ENCODE measurements at places on chromosomes 12 and 14.
A peak's percentile ranks its signal among the peaks of the same experiment; 100 is the strongest.

DNA sequence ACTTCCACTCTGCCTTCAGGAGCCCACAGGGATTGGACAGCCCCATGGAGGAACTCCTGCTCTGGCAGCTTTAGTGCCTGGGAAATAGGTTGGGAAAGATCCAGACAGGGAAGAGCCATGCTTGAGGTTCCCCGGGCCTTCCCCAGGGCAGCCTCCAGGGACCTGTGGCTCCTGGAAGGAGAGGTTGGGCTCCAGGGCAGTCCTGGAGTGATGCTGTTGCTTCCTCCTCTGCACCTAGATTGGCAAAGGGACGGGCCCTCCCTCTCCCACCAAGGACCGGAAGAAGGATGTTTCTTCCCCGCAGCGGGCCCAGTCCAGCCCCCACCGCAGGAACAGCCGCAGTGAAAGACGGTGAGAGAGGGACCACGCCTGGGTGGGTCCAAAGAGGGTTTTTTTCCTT lies 16.5 kb downstream of the VASH1 start:
- DNase-seq = no peak

DNA sequence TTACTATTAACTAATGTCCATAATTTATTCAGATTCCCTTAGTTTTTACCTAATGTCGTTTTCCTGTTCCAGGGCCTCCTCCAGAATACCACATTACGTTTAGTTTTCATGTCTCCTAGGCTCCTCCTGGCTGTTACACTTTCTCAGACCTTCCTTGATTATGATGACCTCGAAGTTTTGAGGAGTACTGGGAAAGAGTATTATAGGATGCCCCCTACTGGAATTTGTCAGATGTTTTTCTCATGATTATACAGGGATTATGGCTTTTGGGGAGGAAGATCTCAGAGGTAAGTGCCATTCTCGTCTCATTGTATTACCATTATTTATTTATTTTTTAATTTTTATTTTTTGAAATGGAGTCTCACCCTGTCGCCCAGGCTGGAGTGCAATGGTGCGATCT lies 17.7 kb upstream of the C1S start:
- peak; percentile 35 for DNase-seq

GRCh38 chr14:95045106-95045701 lies 112.1 kb downstream of the DICER1 start:
- DNase-seq = peak; percentile 41

DNA sequence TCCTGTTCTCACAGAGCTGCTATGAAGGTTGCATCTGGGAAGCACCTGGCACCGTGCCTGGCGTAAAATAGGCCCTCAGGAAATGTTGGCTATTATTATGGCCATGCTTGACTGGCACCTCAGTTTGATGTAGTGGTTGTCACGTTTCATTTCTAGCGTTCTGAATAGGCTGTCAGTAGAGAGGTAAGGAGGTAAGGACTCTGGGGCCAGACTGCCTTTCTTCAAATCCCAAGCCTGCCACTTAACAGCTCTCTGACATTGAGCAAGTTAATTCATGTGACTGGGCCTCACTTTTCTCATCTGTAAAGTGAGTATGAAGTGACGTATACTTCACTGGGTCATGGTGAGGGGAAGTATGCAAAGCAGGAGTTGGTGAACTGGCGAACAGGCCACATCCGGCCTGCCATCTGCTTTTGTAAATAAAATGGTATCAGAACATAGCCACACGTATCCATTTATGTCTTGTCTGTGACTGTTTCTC lies 196.2 kb downstream of the CACNA1C start:
- DNase-seq = no peak

GRCh38 chr14:22492622-22493542 lies 96.1 kb downstream of the DAD1 start:
- DNase-seq = no peak

DNA sequence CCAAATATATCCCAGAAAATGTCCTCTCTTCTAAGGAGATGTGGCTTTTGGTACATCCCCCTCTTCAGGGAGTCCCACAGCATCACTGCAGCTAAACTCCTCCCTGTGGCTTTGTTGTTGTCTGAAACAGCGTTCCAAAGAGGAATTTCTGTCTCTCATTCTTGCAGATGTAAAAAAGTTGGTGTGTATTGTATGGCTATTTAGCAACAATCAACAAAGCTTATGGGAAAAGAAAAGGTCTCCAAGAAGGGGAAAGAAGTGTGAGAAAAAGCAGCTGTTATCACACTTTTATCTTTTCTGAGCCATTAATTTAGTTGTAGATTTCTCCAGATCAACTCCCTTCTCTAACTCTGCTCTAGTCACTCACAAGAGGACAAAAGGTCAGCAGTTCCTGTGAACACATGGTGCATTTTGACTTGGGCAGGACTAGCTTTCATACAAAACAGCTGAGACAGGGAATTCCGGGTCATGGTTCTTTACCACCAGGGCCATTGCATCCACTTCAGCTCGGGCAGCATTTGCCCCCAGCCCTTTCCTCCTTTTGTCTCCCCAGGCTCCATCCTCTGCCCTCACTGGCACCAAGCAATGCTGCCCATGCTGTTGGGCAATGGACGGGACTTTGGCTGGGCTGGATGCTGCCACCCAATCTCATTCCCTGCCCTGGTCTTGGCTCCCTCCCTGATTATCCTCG lies 184.7 kb downstream of the TMX1 start:
- DNase-seq = peak; percentile 50

DNA sequence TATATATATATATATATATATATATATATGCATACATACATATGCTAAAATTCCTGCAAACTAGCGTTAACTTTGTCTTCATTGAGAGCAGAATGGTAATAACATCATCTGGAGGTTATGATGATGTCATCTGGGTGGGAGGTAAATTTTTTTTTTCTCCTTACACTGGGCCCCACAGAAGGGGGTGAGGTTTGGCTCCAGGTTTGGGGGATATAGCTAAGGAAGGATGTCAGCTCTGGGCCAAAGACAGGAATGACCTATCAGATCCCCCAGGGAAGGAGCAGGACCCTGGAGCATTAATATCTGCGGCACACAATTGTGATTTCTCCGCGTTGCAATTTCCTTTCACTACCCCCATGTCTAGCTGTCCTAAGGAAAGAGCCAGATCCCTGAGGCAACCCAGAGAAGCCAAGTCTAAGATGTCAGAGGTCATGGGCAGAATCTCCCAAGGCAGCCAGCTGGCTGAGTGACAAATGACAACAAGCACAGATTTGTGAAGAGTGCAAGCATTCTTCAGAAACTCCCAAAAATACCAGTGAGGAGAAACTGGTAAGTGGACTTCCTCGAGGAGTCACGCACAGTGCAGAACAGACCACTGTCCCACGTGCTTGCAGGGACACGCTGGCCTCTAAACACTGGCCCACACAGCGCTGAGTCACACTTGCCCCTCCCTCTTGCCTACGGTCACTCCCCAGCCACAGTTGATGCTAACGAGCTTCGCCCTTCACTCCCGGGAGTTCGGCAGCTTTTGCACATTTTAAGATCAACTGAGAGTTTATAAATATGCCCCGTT lies 9.9 kb downstream of the UBC start:
- peak; percentile 25 for DNase-seq

- DNase-seq = no peak
Measured at GRCh38 chr12:57611827-57612710, 834 bp downstream of the ARHGEF25 start.

DNA sequence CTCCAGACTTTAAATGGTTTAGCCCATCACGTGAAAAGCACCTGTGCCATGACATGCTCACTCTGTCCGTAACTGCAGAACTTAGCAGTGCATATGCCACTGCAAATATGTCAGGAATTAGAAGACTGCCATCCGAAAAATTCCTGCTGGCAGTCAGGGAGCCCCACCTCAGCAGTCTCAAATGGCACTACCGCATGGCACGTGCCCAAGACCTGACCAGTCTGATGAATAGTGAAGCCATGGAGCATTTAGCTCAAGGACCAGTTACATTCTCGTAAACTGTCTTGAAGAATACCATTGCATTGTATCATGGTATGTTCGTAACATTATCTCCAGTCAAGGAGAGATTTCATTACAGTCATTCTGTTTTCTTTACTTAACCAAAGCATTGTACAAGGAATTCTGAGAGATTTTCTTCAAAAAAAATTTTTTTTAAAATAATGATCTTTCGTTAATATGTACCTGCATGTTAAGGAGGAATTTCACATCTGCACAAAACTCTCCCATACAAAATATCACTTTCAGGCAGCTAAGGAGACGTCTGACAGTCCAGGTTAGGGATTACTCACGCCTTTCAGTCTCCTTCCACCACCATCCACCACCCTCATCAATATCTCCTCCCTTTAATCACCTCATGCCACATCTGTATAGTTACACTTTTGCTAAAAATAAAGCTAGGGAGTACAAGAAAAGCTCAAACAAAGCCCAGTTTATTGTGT lies 138.5 kb downstream of the ANO2 start:
- no peak for DNase-seq

DNA sequence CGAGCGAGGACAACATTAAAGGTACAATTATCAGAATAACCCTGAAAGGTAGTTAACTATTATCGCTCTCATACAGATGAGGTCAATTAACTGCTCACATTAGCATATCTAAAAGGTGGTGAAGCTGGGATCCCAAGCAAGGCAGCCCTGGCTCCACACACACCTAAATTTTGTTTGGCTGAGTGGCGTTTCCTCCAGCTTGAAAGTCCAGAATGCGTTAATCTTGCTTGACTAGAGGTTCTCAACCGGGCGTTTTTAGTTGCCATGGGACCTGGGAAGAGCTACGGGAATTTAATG lies 531 bp downstream of the DLGAP5 start:
- no peak for DNase-seq

DNA sequence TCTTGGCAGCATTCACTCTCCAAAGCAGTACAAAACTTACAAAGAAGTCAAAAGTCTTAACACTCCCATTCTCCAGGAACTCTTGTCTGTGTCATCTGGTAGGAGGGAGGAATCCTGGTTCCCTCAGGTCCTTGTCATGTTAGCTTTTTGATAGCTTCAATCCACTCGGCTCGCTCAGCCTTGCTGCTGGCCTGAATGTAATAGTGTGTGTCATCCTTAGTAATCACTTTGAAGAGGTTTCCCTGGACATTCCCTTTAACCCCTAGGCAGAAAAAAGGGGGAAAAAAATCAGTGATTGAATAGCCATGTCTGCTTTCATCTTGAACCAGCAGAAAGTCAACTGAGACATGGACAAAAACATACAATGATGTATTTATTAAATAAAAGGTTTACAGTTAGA lies 24.8 kb downstream of the PLEK2 start:
- no peak for DNase-seq

DNA sequence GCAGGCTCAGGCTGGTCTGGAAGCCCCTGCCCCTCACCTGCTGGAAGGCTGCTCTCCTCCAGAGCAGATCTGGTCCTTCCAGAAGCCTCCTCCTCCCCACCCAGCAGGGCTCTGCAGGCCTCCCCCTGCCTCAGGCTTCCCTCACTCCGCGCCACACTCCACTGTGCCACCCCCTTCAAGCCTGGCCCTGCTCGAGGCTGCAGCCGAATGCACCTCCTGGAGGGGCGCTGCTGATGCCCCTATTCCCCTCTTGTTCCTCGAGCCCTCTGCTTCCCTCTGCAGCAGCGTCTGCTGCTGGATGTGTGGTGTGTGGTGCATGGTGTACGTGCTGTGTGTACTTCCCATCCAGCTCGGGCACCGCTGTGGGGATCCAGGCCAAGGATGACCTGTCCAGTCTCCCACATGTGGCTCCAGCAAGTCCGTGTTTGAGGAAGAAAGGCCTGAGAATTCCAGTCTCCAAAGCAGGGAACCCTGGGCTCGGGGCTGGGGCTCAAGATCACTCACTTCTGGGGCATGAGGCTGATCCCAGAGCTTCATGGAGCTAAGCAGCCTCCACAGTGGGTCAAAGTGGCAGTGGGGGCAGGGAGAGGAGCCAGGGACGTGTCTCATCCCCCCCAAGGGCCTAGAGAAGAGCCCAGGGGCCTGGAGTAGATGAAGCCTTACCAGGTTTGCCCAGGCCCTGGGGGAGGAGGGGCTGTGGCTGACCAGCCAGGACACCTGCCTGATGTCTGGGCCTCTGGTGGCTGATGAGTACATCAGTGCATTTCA lies 136.0 kb upstream of the C14orf180 start:
- DNase-seq = peak; percentile 58

- DNase-seq = no peak
Measured at GRCh38 chr12:112367965-112368364, 14.3 kb downstream of the HECTD4 start.

- DNase-seq = no peak
Measured at GRCh38 chr14:105937253-105938054, 411.1 kb downstream of the TMEM121 start.

DNA sequence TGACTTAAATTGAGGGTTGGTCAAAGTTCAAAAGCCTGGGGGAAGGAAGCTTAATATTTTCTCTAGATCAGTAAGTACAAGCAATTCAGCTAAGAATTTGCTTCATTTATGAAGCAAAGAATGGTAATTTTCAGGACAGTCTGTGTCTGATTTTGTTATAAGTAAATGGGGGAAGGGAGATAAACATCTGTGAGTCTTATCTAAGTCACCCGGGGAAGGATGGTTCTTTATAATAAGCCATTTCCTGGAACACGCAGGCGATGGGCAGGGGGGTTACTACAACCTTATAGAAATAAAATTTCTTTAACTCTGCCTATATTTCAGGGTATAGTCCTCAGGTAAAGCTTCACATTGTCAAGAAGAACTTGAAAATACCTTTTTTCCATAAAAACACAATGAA lies 42.9 kb downstream of the HELB start:
- no peak for DNase-seq

- no peak for DNase-seq
Measured at GRCh38 chr14:99757331-99758070, 35.7 kb upstream of the EML1 start.

DNA sequence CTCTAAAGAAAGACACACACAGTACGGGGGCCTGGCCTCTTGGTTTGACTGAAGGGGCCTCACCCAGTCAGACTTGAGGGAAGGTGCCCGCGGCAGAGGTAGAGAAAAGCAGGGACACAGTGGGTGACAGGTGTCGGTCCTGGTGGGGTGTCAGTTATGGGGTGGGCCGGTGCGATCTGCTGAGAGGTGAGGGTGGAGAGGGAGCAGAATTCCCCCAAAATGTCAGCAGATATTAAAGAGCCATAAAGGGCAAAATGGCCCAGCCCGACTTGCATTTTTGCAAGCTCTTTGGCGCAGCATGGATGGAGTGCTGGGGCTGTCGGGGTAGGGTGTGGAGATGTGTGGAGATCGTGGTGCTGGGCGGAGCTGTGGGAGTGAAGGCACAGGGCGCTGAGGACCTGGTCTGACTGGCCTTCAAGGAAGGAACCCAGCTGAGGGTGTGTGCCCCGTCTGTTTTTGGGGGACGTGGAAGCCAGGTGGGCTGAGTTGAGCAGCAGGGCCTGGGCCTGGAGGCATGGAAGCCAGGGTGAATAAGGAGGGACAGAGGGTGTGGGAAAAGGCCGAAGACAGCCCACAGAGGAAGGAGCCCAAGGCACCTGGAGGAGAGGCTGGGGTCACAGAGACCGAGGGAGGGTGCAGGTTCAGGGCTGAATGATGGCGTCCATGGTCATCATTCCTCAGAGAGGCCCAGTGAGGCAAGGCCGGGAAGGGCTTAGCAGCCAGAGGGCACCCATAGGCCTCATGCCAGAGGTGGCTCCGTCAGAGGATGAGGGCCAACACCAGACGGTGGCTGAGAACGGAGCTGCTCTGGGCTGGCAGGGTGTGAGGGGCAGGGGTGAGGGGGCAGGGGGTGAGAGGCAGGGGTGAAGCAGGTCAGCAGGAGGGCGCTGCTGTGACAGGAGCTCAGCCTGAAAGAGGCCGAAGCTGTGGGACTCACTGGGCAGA lies 48.2 kb upstream of the DYNC1H1 start:
- DNase-seq = no peak
